ENCODE measurements at places on chromosomes 11 and 22.

DNA sequence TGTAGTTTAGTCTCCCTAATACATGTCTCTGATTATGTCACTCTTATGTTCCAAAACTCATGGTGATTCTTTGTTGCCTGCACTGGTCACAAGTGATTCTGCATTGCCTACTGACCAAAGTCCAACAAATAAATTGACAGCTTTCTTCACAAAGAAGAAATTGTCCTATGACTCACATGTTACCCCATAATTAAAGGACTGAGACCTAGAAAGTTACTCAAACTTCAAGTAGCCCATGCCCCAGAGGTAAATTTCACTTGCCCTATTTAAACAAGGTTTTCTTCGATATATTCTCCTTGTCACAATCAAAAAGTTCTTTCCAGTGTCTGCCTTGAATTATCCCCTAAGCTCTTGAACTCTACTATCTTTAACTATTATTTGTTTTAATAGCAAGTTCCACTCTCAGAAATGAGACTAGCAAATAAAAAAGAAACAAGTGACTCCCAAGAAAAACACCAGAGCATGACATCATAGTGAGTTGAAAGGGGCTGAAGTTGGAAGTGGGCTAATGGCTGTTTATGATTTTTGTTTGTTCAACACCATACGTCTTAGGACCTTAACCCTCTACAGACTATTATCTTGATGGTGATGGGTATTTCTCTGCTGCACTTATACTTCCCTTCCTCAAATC lies 94.5 kb upstream of the BLID start:
- no peak for DNase-seq

DNA sequence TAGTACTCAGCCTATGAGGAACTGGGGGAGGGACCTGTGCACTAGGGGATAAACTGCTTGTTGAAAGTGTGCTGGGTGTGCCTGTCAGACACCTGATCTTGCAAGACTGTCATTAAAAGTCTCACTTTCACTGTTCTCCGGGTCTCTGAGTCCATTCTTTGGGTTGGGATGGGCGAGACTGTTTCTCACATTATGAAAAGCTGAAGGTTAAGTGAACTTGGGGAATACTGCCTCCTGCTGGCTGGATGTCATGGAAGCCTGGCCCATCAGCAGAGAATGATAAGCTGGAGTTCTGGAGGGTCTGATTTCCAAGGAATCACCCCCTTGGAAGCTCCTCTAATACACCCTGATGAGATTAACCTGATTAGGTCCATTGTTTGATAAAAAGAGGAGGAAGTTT lies 9.0 kb upstream of the VPREB1 start:
- DNase-seq, result peak; percentile 33

DNA sequence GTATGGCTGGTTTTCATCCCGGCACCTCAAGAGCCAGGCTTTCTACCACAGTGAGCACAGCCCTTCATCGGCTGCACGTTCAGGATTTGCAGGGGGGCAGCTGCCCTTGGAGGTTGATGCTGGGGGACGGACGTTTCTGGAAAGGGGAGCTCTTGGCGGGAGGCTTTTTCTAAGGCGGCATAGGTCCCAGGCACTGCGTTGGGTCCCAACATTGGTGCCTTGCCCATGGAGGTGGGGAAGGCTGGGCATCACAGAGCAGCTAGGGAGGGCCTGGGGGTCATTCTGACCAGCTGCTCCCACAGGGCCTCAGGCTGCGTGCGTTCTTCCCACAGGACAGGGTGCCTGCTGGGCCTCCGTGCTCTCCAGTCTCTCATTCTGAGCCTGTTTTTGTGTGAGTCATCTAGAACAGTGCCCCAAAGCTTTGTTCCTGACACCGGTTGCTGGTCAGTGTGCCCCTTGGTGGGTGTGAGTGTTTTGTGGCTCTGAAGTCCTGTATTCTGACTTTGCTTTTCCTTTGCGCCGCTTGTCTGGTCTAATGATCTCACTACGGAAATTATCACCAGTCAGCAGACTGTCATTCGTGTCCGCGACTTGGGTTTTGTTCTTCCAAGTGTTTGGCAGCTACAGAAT lies 275.9 kb downstream of the TBC1D22A start:
- no peak for DNase-seq

DNA sequence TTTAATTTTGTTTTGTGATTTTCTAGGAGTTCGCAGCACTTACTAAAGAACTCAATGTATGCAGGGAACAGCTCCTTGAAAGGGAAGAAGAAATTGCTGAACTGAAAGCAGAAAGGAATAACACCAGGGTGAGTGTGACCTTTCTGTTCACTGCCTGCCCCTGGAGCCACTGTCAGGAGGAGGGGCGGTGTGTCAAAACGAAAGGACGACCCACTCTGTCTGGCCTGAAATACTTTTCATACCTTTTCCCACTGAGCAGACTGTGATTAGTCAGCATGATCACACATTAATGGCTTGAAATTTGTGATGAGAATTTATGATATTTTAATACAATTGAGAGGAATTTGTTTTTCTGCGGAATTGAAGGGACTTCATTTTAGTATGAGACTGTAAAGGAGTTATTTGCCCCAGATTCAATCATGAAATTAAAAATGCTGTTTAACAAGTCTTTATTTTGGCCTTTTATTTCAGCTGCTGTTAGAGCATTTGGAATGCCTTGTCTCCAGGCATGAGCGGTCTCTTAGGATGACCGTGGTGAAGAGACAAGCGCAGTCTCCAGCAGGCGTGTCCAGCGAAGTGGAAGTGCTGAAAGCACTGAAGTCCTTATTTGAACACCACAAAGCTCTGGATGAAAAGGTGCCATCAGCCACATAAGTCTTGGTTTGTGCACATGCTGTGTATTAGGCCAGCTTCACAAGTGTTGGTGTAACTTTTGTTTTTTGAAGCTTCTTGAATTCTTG lies 54.1 kb downstream of the PPFIA1 start:
- no peak for DNase-seq

DNA sequence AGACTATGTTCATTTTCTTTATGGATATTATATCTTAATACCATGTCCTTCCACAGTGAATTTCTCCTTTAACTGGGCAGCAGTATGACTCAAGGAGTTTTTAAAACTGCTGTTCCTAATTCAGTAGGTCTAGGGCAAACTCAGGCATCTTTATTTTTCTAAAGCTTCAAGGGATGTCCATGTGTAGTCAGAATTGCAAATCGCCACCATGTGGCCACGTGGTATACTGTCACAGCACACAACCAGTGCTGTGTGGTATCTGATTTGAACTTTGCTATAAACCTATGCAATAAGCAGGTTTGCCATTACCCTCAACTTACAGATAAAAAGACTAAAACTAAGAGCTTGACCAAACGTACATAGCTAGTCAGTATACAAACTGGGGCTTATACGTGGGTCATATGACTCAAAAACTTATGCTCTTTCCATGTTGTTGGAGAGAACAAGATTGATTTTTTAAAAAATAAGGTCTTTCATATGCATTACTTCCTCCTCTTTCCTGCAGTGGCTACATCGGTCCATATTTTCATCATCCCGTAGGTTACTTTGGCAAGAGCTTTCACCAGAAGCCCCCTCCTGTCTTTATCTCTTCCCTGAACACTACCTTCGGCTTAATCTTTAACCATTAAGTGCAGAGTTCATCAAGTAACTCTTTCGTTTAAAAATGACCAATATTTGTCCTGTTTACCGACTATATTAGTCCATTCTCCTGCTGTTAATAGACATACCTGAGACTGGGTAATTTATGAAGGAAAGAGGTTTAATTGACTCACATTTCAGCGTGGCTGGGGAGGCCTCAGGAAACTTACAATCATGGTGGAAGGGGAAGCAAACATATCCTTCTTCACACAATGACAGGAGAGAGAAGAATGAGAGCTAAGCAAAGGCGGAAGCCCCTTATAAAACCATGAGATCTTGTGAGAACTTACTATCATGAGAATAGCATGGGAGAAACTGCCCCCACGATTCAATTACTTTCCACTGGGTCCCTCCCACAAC lies 8.0 kb upstream of the HTATIP2 start:
- DNase-seq, result peak; percentile 32

DNA sequence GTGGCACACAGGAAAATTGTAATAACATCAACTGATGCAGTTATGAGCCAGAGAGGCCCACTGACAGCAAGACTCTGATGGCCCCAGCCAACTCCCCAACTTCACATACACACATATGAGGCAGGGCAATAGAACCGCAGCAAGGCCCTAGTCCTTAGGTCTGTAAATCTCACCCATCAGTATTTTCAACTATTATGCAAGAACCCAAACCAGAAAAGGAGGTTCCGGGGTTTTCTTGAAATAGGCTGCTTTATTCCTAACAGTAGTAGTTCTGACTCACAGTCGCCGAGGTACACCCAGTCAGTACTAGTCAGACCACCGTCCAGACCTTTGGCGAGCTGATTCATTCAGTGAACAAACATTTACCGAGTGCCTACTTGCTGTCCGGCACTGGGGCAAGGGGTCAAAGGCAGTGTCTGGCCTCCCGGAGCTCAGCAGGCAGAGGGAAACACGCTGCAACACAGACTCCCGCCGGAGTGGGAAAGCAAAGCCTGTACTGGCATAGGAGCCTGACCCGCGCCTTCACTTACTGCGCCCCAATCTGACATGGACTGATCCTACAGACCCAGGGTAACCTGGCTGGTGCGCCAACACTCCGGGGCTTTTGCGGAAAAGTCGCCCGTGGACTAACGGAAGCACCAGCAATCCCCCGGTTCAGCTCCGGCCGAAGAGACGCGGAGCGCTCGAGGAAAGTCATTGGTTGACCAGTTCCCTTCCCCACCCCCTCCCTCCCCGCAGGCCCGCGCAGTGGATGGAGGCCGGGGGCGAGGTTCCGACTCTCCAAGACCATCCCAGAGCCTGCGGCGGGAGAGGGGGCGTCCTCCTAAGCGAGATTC lies 1.3 kb downstream of the PLEKHA7 start:
- DNase-seq, result peak; percentile 42

DNA sequence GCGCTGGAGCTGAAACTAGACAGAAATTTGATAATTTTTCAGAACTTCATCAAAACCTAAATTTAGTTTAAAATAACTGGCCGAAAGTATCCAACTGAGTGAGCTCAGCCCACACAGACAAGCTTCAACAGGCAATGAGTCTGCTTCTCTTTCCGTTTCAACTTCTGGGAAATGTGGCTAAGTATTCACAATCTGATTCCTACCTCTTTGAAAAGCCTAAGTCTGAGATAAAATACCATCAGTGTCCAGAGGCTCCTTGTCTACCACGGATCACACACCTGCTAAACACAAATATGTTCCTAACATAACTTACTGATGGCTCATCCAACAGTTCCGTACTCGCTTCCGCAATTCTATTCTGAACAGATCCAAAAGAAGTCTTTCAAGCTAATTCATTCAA lies 8.5 kb downstream of the SIK3 start:
- no peak for DNase-seq

GRCh38 chr11:73055002-73055401 lies 87.1 kb downstream of the FCHSD2 start:
- DNase-seq, result no peak

DNA sequence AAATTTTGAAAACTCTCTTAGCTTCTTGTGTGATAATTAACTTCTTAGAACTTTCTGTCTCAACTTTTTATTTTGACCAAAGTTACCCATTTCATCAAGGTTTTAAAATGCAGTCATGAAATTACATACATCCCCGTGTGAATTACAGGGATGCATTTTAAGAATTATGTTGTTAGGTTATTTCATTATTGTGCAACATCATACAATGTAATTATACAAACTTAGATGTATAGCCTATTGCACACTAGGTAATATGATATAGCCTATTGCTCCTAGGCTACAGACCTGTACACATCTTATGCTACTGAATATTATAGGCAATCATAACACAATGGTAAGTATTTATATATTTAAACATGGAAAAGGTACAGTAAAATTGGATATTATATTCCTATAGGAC lies 228.1 kb upstream of the C11orf87 start:
- DNase-seq, result no peak

GRCh38 chr11:66447012-66447411 lies 8.4 kb upstream of the MRPL11 start:
- no peak for DNase-seq

GRCh38 chr11:17988465-17988864 lies 24.4 kb downstream of the SERGEF start:
- DNase-seq, result no peak

DNA sequence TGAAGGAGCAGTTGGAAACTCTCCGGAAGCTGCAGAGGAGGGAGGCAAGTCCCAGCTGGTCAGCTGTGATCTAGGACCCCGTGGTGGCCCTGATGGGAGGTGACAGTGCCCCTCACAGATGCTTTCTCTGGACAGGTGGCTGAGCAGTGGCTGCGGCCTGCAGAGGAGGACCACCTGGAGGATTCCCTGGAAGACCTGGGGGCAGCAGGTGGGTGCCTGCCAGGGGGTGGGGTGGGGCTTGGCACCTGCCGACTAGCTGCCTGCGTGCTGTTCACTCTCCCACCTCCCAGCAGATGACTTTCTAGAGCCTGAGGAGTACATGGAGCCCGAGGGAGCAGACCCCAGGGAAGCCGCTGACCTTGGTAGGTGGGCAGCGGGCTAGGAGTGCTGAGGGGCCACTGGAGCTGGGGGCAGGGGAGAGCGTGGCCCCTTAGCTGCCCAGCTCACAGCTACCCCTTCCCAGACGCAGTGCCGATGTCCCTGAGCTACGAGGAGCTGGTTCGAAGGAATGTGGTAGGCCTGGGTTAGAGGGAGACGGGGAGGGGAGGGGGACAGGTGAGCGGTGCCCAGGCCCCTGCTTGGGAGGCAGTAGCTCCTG lies 3.1 kb downstream of the SCO2 start:
- no peak for DNase-seq

DNA sequence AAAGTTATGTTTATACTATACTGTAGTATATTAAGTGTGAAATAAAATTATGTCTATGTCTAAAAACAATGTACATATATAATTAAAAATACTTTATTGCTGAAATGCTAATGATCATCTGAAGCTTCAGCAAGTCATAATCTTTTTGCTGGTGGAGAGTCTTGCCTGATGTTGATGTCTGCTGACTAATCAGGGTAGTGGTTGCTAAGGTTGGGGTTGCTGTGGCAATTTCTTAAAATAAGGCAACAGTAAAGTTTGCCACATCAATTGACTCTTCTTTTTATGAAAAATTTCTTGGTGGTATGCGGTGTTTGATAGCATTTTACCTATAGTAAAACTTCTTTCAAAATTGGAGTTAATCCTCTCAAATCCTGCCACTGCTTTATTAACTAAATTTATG lies 21.4 kb downstream of the INSC start:
- no peak for DNase-seq

GRCh38 chr22:17847360-17848078 lies 73.2 kb upstream of the BID start:
- no peak for DNase-seq

- no peak for DNase-seq
These were observed 57.4 kb downstream of the IGLL1 start for GRCh38 chr22:23522623-23523251.
